Activated naive CD8-positive, alpha-beta T cell treated with anti-CD3 and anti-CD28 coated beads, Interleukin-2, amount 10 ng/mL, durations not matched to agents 7 days and 5 days (primary cell): ENCODE measurements at places on chromosomes 7 and 10. TPM values are rescaled to one million over a fixed set of nuclear protein-coding genes. Genes with fewer than 3 reads are reported as not detected.

- no peak for DNase-seq
- no peaks in the 10 kb centered on the region for H3K27me3 ChIP-seq
- peaks cover 25% of the 10 kb centered on the region for H3K36me3 ChIP-seq
- H3K27ac ChIP-seq, result no peak overlapping the region
- H3K4me3 ChIP-seq, result no peak overlapping the region
- H3K4me1 ChIP-seq, result peaks cover 9% of the 10 kb centered on the region
Observed at GRCh38 chr7:148830897-148831692, 53.0 kb downstream of the EZH2 start.

DNA sequence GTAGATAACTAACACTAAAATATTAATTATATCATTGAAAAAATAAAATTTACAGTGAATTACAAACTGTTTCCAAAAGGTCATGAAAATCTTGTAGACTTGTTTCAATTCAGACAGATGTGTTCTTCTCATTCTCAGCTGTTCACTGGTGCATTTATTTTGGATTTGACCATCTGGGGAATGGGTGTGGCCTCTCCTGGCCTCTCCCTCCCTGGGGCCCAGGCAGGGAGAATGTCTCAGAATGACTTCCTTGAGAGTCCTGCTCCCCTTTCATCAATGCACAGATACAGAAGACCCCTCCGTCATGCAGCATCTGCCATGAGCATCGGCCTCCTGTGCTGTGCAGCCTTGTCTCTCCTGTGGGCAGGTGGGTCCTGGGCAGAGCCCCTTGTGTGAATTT, 192.8 kb upstream of the PRSS58 start:
- H3K27ac ChIP-seq, result no peak overlapping the region
- peaks cover 7% of the 10 kb centered on the region for H3K27me3 ChIP-seq
- peaks cover 14% of the 10 kb centered on the region for H3K4me1 ChIP-seq
- H3K36me3 ChIP-seq, result no peaks in the 10 kb centered on the region
- no peak for DNase-seq

GRCh38 chr10:43075612-43076003, 1.3 kb upstream of the RET start:
- no peak for DNase-seq
- H3K4me3 ChIP-seq, result no peak overlapping the region
- H3K36me3 ChIP-seq, result no peaks in the 10 kb centered on the region
- H3K4me1 ChIP-seq, result peaks cover 3% of the 10 kb centered on the region
- H3K27ac ChIP-seq, result no peak overlapping the region
- peaks cover 34% of the 10 kb centered on the region for H3K27me3 ChIP-seq

- no peaks in the 10 kb centered on the region for H3K36me3 ChIP-seq
- H3K27ac ChIP-seq, result no peak overlapping the region
- DNase-seq, result no peak
- H3K4me3 ChIP-seq, result no peak overlapping the region
Observed at GRCh38 chr7:94632338-94633013, 23.5 kb downstream of the SGCE start.

The PHKG1 gene
- 2.3 TPM for total RNA-seq

The LBX1 gene
- total RNA-seq, result not detected

The STAMBPL1 gene
- total RNA-seq, result 48.3 TPM

DNA sequence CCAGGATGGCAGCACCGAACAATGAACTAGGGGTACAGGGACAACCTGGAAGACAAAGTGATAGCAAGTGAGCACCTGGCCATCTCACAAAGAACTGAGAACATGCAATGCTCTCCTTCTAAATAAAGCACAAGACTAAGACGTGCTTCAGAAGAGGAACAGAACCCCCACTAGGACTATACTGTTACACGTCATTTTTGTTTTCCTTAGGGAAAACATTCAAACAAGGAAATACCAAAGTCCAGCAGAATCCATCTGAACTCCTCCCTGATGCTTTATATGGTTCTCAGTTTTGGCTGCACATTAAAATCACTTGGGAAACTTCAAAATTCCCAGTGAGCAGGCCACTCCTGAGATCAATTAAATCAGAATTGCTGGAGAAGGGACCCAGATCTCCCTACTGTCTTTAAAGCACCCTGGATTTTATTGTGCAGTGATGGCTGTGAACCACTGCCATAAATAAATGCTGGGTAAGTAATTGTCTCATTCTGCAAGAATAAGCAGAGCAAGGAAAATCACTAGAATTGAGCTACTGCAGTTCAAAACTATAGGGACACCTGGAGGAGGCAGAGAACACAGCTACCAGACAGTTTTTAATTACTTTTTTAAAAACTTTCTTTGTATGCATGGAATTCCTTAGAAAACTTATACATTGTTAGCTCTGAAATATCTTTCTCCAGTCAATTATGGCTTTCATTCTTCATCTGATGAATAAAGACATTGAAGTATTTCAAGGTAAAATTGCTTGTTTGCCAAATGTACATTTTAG, 866.5 kb upstream of the GHITM start:
- no peaks in the 10 kb centered on the region for H3K4me1 ChIP-seq
- H3K27me3 ChIP-seq, result no peaks in the 10 kb centered on the region
- no peak for DNase-seq

- peak overlapping the region; percentile 95 for H3K27ac ChIP-seq
- H3K36me3 ChIP-seq, result peaks cover 16% of the 10 kb centered on the region
- H3K4me3 ChIP-seq, result peak overlapping the region; percentile 81
- H3K4me1 ChIP-seq, result peaks cover 45% of the 10 kb centered on the region
Observed at GRCh38 chr10:103983367-103983911, 16.5 kb downstream of the SLK start.

- H3K4me3 ChIP-seq, result no peak overlapping the region
- H3K36me3 ChIP-seq, result no peaks in the 10 kb centered on the region
- peaks cover 45% of the 10 kb centered on the region for H3K27me3 ChIP-seq
- H3K4me1 ChIP-seq, result peaks cover 1% of the 10 kb centered on the region
Observed at GRCh38 chr7:30214651-30215137, 69.7 kb upstream of the ZNRF2 start.

DNA sequence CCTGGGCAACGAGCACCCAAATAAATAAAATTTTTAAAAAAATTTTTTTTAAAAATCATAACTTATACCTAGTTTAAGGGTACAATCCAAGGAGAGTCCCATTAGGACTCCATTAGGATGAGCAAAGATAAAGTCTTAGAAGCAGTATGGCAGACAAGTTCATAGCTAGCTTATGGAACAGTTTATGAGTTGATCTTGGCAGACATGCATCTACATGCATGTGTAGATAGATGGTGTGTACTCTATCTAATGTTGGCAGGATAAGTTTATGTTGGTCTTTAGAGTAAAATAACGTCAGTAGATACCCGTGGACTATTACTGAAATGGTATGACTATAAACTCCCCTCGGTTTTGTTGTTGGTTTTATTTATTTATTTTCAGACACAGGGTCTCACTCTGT, 40.2 kb downstream of the NSUN6 start:
- DNase-seq, result no peak
- no peak overlapping the region for H3K4me3 ChIP-seq
- H3K27me3 ChIP-seq, result no peaks in the 10 kb centered on the region
- peaks cover under 1% of the 10 kb centered on the region for H3K4me1 ChIP-seq

DNA sequence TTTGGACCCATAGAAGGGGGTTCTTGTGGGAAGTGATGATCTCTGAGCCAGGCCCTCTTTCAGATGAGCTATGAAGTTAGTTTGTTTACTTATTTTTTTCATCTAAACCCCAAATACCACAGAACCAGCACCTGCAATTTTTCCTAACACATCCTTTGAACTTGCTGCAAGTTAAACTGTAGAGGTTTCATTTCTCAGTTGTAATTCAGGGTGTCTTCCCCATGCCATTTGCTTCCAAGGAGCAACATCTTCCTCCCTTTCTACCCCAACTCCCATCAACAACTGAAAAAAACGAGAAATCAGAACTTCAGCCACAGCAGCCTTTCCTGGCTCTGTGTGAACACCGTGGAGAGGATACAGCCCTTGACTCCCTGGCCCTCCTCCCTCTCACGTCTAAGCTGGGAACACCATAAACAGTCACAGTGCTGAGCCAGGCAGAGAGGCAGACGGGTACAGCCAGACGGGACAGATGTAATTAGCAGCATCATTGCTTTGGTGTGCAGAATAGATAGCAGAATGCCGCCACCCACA, 63.6 kb downstream of the RGS10 start:
- H3K4me1 ChIP-seq, result peaks cover 24% of the 10 kb centered on the region
- H3K27ac ChIP-seq, result peak overlapping the region; percentile 65
- H3K27me3 ChIP-seq, result peaks cover 6% of the 10 kb centered on the region

The PRPS1L1 gene
- total RNA-seq, result not detected

GRCh38 chr7:67900456-67900855, 903.8 kb downstream of the TYW1 start:
- no peak for DNase-seq
- H3K27ac ChIP-seq, result no peak overlapping the region
- no peaks in the 10 kb centered on the region for H3K27me3 ChIP-seq
- no peaks in the 10 kb centered on the region for H3K4me1 ChIP-seq

DNA sequence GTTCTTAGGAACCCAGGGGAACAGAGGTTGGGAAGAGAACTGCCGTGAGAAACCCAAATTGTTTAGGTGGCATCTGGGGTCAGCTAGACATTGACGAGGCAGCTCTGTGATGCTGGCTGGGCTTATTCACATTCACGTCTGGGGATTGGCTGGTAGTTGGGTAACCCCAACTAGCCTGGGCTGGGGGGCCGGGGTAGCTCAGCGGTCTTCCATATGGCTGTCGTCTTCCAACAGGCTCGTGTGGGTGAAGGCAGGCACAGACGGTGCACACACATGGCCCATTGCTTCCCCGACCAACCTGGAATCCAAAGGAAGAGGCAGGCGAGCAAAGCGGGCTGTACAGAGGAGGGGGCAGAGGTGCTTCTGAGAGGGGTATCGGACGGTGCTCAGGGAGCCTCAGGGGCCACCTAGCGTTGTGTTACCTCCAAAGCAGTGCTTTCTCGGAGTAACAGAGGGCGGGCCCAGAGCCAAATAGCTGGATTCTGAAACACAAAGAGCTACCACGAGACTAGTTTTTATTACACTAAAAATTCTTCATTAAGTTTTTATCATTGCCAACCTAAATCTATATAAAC, 34.5 kb downstream of the MKI67 start:
- no peak for DNase-seq
- H3K4me1 ChIP-seq, result peaks cover 29% of the 10 kb centered on the region
- H3K27me3 ChIP-seq, result peaks cover 2% of the 10 kb centered on the region

DNA sequence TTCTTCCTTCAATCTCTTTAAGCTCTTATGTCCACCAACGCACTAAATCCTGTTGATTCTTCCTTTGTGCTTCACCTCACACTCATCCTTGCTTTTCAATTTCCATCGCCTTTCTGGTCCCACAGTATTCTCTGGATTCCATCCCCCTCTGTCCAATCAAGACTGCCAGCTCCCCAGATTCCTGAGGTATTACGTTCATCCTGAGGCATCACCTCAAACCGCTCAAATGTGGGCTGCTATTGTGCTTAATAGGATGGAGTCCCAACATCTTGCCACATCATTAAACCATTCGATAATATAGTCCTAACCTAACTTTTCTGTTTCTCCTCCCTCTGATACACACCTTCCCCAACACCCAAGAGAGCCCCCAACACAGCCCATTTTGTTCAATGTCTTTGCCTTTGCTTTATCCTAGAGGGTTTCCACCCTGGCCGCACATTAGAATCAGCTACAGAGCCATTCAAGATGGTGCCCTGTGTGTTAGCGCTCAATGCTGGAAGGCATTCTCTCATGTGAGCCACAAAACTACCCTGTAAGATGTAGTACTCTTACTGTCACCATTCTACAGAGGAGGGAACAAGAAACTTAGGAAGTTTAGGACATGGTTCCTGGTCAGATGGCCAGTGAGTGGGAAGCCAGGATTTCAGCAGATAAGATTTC, 79.5 kb upstream of the LEP start:
- no peak overlapping the region for H3K4me3 ChIP-seq
- DNase-seq, result no peak
- no peaks in the 10 kb centered on the region for H3K36me3 ChIP-seq

The PDE6C gene
- total RNA-seq, result not detected

The FAS gene
- total RNA-seq, result 54.1 TPM

The IKZF1 gene
- total RNA-seq, result 410 TPM
